ENCODE measurements at places on chromosomes 13 and 19. TPM values are rescaled to one million over a fixed set of nuclear protein-coding genes. Genes with fewer than 3 reads are reported as not detected.

TIMM29 gene
- total RNA-seq = 24.6 TPM

TYROBP gene
- 41.3 TPM for total RNA-seq

ZNF549 gene
- total RNA-seq = 2.7 TPM

AKT1S1 gene
- total RNA-seq = 43.3 TPM

B3GNT8 gene
- total RNA-seq = 94.9 TPM
